ENCODE measurements at places on chromosomes 4 and X. TPM values are rescaled to one million over a fixed set of nuclear protein-coding genes. Genes with fewer than 3 reads are reported as not detected.

DNA sequence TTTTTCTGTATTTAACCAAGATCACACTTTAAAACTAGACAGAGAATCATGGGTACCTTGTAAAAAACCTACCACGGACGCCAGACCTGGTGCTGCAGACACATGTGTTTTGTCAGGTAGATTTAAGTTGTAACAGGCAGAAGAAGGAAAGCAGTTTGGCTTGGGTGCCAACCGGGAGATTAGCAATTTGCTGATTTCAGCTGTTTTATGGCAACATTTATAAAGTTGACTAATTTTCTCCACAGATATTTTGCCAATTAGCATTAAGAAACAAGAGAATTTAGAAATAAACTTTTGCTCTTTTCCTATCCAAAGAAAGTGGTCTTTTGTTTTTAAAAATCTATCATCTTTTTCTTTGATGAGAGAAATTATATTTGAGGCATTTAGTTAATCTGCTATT, 76.3 kb upstream of the STOX2 start:
- no peaks in the 10 kb centered on the region for H3K36me3 ChIP-seq
- DNase-seq = no peak
- no peaks in the 10 kb centered on the region for H3K27me3 ChIP-seq
- H3K27ac ChIP-seq = no peak overlapping the region

Gene KLKB1
- total RNA-seq = 0.29 TPM

- H3K4me1 ChIP-seq = peaks cover 12% of the 10 kb centered on the region
- H3K27ac ChIP-seq = no peak overlapping the region
- H3K36me3 ChIP-seq = no peaks in the 10 kb centered on the region
- H3K4me3 ChIP-seq = no peak overlapping the region
Measured at GRCh38 chr4:87014284-87014782, 79.5 kb downstream of the AFF1 start.

Gene SH2D1A
- not detected for total RNA-seq

- peaks cover 18% of the 10 kb centered on the region for H3K27me3 ChIP-seq
- peak; percentile 73 for DNase-seq
- H3K4me1 ChIP-seq = peaks cover 9% of the 10 kb centered on the region
- peak overlapping the region; percentile 95 for H3K4me3 ChIP-seq
Measured at GRCh38 chr4:112704991-112705845, 68.3 kb downstream of the LARP7 start.

Gene GPC4
- 32.8 TPM for total RNA-seq

Gene C1QTNF7
- total RNA-seq = not detected

- DNase-seq = no peak
- no peaks in the 10 kb centered on the region for H3K36me3 ChIP-seq
- H3K4me1 ChIP-seq = peaks cover 27% of the 10 kb centered on the region
- H3K27ac ChIP-seq = peak overlapping the region; percentile 83
- peak overlapping the region; percentile 31 for H3K4me3 ChIP-seq
Measured at GRCh38 chr4:81599742-81600380, 128.2 kb upstream of the RASGEF1B start.

GRCh38 chr4:138890891-138891570, 124.5 kb upstream of the NOCT start:
- no peak for DNase-seq
- H3K4me1 ChIP-seq = peaks cover 7% of the 10 kb centered on the region
- H3K27me3 ChIP-seq = peaks cover 4% of the 10 kb centered on the region
- H3K27ac ChIP-seq = no peak overlapping the region
- no peak overlapping the region for H3K4me3 ChIP-seq
- no peaks in the 10 kb centered on the region for H3K36me3 ChIP-seq

GRCh38 chr4:184238072-184238745, 20.5 kb upstream of the ENPP6 start:
- no peak for DNase-seq
- H3K27ac ChIP-seq = no peak overlapping the region
- no peaks in the 10 kb centered on the region for H3K4me1 ChIP-seq
- peaks cover 2% of the 10 kb centered on the region for H3K27me3 ChIP-seq

DNA sequence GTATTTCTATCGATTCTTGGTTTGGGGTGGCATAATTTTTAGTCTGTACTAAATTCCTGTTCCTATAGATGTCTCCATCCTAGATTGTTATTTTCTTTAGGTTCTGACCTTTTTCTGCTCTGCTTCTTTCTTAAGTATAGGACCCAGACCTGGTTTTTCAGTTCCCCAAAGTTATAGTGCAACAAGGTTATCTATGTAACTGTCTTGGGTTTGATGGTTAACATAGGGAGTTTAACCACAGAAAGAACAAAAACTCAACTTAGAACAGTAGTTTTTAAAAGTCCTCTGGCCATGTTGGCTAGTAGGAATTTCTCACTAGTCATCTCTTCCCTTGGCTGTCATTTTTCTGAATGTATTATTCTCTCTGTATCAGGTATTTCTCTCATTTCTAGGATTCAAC, 38.8 kb upstream of the MAD2L1 start:
- H3K4me1 ChIP-seq = no peaks in the 10 kb centered on the region
- H3K27me3 ChIP-seq = no peaks in the 10 kb centered on the region
- H3K4me3 ChIP-seq = no peak overlapping the region
- no peak overlapping the region for H3K27ac ChIP-seq
- H3K36me3 ChIP-seq = no peaks in the 10 kb centered on the region
- no peak for DNase-seq

GRCh38 chr4:22688236-22688635, 4.5 kb upstream of the GBA3 start:
- no peak overlapping the region for H3K27ac ChIP-seq
- H3K27me3 ChIP-seq = peaks cover 2% of the 10 kb centered on the region
- DNase-seq = no peak
- H3K4me3 ChIP-seq = no peak overlapping the region
- no peaks in the 10 kb centered on the region for H3K36me3 ChIP-seq

- DNase-seq = no peak
- no peak overlapping the region for H3K27ac ChIP-seq
- H3K4me1 ChIP-seq = peaks cover 6% of the 10 kb centered on the region
- H3K36me3 ChIP-seq = peaks cover 4% of the 10 kb centered on the region
Measured at GRCh38 chr4:10716163-10716562, 31.6 kb upstream of the CLNK start.

GRCh38 chr4:23999714-24000469, 110.0 kb upstream of the PPARGC1A start:
- H3K4me1 ChIP-seq = peaks cover 21% of the 10 kb centered on the region
- H3K36me3 ChIP-seq = no peaks in the 10 kb centered on the region
- no peak overlapping the region for H3K27ac ChIP-seq
- no peak for DNase-seq
- H3K4me3 ChIP-seq = no peak overlapping the region

DNA sequence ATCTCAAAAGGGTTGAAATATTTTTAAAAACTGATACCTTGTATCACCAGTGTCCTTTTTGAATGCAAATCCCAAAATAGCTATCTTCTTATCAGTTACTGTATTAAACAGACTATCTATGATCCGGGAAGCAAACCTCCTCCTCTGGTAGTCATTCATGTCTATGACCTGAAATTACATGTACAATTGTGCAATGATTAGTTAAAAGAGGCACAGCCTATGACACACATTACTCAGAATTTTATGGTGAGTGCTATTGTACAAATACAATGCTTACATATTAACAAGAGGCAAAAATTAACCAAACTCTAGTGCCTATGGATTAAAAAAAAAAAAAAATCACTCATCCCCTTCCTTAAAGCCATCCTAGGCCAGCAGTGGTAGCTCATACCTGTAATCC, 21.7 kb downstream of the UGDH start:
- no peak overlapping the region for H3K27ac ChIP-seq
- H3K4me1 ChIP-seq = no peaks in the 10 kb centered on the region
- no peak overlapping the region for H3K4me3 ChIP-seq
- peaks cover 2% of the 10 kb centered on the region for H3K27me3 ChIP-seq
- no peaks in the 10 kb centered on the region for H3K36me3 ChIP-seq

DNA sequence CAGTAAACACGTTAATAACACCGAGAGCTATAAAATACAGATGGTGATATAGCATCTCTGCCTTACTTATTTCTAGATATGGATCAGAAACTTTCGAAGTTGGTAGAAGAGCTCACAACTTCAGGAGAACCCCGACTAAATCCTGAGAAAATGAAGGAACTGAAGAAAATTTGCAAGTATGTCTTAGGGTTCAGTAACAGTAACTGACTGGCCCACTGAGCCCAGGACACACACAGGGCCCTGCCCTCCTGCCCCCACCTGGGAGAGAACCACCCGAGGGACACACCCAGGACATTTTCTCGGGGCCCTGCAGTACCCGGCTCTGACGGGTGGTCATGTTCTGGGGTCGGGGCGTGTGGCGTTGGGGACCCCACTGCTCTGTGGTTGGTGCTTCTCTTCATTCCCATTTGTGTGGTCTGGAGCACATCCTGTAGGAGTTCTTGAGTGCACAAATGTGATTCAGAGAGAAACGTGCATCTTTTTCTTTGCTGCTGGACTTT, 1.1 kb downstream of the UVSSA start:
- no peak for DNase-seq
- H3K4me1 ChIP-seq = peaks cover 16% of the 10 kb centered on the region
- H3K27ac ChIP-seq = peak overlapping the region; percentile 71
- H3K4me3 ChIP-seq = peak overlapping the region; percentile 86

GRCh38 chr4:70182517-70183167, 12.9 kb upstream of the ODAM start:
- DNase-seq = no peak
- peaks cover 1% of the 10 kb centered on the region for H3K27me3 ChIP-seq
- no peaks in the 10 kb centered on the region for H3K4me1 ChIP-seq

DNA sequence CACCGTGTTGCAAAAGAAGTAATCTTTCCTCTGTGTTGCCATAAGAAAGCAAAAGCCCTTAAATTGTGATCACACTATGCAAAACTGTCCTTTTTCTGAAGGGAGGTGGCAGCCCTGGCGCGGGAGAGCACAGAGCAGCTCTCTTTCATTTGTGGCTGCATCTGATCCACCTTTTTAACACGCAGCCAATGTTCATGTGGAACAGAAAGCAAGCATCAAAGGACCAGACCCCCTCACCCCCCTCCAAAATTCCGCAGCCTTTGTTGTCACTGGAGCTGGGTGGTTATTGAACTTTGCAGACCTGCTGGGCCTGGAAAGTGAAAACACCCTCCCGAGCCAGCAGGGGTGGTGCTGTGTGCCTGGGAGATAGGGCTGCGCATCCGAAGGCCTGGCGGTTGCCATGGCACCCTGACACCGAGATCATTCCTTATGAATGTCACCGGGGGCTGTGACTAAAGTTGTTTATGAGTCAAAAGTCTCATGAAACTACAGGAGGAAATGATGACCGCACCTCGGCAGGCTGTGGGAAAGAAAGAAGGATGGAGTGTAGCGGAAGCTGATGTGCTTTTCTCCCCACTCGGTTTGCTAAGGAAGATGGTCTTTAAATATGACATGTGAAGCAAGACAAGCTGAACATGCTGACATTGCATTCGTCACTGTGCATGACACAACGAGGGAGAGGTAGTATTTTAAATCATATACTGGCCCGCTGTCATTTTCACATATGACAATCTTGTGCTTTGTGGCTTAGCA, 367.4 kb downstream of the UNC5C start:
- no peak overlapping the region for H3K27ac ChIP-seq
- H3K36me3 ChIP-seq = peaks cover 12% of the 10 kb centered on the region
- no peaks in the 10 kb centered on the region for H3K27me3 ChIP-seq
- peaks cover 24% of the 10 kb centered on the region for H3K4me1 ChIP-seq
- DNase-seq = peak; percentile 36
- H3K4me3 ChIP-seq = no peak overlapping the region

- H3K36me3 ChIP-seq = no peaks in the 10 kb centered on the region
- H3K4me1 ChIP-seq = peaks cover 52% of the 10 kb centered on the region
- peaks cover 4% of the 10 kb centered on the region for H3K27me3 ChIP-seq
Measured at GRCh38 chr4:139847602-139848001, 182.0 kb downstream of the MGST2 start.

Gene TRIM61
- total RNA-seq = 0.34 TPM

- H3K27ac ChIP-seq = no peak overlapping the region
- DNase-seq = no peak
- no peaks in the 10 kb centered on the region for H3K36me3 ChIP-seq
- no peaks in the 10 kb centered on the region for H3K27me3 ChIP-seq
- H3K4me1 ChIP-seq = no peaks in the 10 kb centered on the region
- H3K4me3 ChIP-seq = no peak overlapping the region
Measured at GRCh38 chrX:66731398-66731797, 92.5 kb upstream of the EDA2R start.

DNA sequence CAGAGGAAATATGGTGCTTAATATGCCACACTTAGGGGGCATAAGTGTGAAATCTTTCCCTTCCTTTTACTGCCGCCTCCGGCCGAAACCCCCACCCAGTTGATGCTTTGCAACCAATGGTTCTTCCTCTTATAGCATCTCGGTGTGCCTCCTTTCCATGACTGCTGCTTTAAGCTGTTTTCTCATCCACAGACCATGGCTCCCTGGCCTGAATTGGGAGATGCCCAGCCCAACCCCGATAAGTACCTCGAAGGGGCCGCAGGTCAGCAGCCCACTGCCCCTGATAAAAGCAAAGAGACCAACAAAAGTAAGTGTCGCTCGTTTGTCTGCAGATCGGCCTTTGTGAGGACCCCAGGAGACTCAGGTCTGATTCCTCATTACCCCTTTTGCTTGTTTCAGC, 6.7 kb downstream of the SLC34A2 start:
- H3K27ac ChIP-seq = no peak overlapping the region
- DNase-seq = no peak
- H3K27me3 ChIP-seq = peaks cover 4% of the 10 kb centered on the region
- no peaks in the 10 kb centered on the region for H3K4me1 ChIP-seq
- H3K36me3 ChIP-seq = no peaks in the 10 kb centered on the region

- H3K27me3 ChIP-seq = no peaks in the 10 kb centered on the region
- no peak overlapping the region for H3K27ac ChIP-seq
- H3K4me1 ChIP-seq = no peaks in the 10 kb centered on the region
- no peak overlapping the region for H3K4me3 ChIP-seq
- H3K36me3 ChIP-seq = no peaks in the 10 kb centered on the region
- DNase-seq = no peak
Measured at GRCh38 chr4:48138936-48139335, 4.9 kb upstream of the TXK start.

DNA sequence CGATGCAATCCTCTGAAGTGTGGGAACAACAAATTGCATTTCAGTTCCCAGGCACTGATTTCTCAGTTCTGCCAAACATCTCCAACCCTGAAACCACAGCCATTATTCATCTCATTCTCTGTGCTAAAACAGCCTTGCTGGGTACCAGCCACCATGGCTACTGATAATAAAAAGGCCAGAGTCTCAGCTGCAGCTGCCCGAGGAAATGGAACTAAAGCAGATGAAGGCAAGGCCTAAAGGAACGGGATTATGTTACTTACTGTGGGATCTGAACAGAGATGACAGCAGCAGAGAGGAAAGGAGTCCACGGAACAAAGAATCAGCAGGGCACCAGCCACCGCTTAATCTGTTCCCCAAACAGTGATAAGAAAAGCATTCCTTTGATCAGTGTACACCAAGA, 155.7 kb downstream of the PAPSS1 start:
- H3K36me3 ChIP-seq = peaks cover 4% of the 10 kb centered on the region
- no peak for DNase-seq
- no peak overlapping the region for H3K4me3 ChIP-seq
- no peaks in the 10 kb centered on the region for H3K27me3 ChIP-seq
- H3K27ac ChIP-seq = peak overlapping the region; percentile 60

Gene NXF2B
- 0.74 TPM for total RNA-seq

Gene TLR10
- not detected for total RNA-seq

Gene PLAC8
- 1.0 TPM for total RNA-seq

GRCh38 chr4:111404673-111405072, 740.6 kb upstream of the FAM241A start:
- H3K36me3 ChIP-seq = no peaks in the 10 kb centered on the region
- DNase-seq = no peak
- no peak overlapping the region for H3K27ac ChIP-seq
- peaks cover 4% of the 10 kb centered on the region for H3K4me1 ChIP-seq
- no peak overlapping the region for H3K4me3 ChIP-seq

Data from glutamatergic neuron (in vitro differentiated cells).